Left ventricle myocardium inferior (tissue), 1 donor: ENCODE measurements at places on chromosomes 7 and 10. TPM values are rescaled to one million over a fixed set of nuclear protein-coding genes. Genes with fewer than 3 reads are reported as not detected.
A peak's percentile ranks its signal among the peaks of the same experiment; 100 is the strongest.

GIMAP6 gene
- total RNA-seq: 24.3 TPM

NUDT13 gene
- 5.6 TPM for total RNA-seq

LIPF gene
- total RNA-seq: not detected

ALOX5 gene
- total RNA-seq: 3.2 TPM

ATG9B gene
- total RNA-seq: not detected

DNA sequence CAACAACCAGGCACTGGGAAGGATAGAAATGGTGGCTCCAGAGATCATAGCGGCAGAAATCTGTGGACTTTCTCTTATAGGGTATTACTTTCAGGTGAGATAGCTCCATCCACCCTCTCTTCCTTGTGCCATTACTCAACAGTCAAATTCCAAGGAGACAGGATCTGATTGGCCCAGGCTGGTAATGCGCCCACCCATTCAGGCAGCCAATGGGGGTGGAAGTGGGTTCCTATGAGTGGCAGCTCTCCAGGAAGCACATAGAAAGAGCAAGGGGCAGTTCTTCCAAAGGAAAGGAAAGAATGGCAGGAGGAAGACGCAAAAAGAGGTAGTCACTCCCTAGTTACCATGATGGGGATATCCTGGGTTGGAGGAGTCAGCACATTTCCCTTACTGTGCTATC lies 94.4 kb downstream of the STRA8 start:
- DNase-seq: no peak

- no peak for DNase-seq
These were observed 45.0 kb downstream of the VOPP1 start for GRCh38 chr7:55527307-55527706.

DNA sequence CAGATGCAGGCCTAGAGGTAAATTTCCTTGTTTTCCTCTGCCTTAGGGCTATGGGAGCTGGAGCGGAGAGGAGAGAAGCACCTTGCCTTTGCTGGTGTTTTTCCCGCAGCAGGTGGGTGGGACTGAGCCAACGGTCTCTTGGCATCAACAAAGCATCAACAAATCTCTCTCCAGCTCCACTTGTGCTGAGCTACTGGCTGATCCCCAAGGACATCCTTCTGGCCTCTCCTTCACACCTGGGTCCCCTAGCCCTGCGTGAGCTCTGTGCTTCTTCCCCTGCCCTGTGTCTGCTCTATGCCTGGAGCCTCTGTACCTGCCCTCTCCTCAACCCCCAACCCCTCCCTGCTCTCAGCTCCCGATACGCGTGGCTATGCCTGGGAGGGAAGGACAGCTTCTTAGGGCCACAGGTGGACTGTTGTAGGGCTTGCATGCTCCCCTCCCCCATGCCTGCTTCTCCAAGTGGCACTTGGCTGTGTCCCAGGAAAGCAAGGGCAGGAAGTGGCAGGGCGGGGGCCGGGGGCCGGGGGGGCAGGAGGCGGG lies 3.2 kb upstream of the CLDN4 start:
- no peak for DNase-seq

DNA sequence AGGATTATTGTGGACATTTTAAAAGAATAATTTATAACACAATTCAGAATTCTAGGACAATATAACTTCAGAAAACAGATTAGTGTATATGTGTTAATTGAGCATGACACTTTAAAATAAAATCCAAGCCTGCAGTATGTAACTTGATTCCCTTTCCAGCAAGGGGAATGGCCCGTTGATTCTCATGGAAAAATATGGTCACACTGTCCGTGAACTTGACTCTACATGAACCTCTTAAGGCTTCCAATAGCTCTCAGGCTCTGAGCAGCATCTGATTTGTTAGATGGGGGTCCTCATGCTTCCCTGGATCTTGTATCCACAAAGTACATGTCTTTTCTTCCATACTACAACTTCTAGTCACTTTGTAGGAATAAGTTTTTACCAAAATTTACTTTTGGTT lies 85.5 kb upstream of the AKR1E2 start:
- no peak for DNase-seq

- no peak for DNase-seq
These were observed 134.3 kb downstream of the KAT6B start for GRCh38 chr10:74960670-74961069.

DNA sequence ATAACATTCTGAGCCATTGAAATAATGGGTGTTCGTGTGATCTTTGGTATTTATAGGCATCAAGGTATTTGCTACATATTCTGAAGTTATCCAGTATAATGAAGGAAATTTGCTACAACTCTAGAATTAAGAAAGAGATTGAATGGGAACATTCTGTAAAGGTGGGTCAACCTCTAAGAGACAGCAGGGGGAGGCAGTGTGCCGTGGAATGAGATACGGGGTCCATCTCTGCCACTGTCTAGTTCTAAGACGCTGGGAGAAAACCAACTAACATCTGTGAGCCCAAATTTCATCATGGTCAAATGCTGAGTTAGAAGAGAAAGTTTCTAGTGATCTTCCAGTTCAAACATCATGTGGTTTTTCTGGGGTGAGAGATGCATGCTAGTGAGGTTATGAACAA lies 368.9 kb downstream of the SORCS1 start:
- peak; percentile 24 for DNase-seq

GRCh38 chr10:78906734-78907390 lies 161.9 kb upstream of the ZMIZ1 start:
- DNase-seq: no peak

GRCh38 chr7:39949971-39950472 lies at the start of gene CDK13:
Gene CDK13, plus strand, starts transcription at chr7:39950256. Its CDS starts 386 bp downstream, at chr7:39950642.
- peak; percentile 76 for DNase-seq

GRCh38 chr7:102967798-102968197 lies 55.0 kb downstream of the LRRC17 start:
- DNase-seq: no peak

GRCh38 chr7:16940776-16941175 lies 59.0 kb upstream of the AGR3 start:
- no peak for DNase-seq

- DNase-seq: no peak
These were observed 38.0 kb upstream of the GNA12 start for GRCh38 chr7:2882111-2882510.

DNA sequence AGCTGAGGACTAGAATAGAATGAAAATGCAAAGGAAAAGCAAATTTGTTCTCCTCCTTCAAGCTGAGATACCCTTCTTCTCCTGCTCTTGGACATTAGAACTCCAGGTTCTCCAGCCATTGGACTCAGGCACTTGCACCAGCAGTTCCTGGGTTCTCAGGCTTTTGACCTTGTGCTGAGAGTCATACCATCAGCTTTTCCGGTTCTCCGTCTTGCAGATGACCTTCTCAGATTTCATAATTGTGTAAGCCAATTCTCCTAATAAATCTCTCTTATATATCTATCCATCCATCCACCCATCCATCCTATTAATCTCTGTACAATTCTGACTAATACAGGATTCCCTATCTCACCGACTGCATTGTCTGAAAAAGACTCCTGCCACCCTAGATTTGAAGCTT lies 108.3 kb downstream of the AHR start:
- no peak for DNase-seq

DNA sequence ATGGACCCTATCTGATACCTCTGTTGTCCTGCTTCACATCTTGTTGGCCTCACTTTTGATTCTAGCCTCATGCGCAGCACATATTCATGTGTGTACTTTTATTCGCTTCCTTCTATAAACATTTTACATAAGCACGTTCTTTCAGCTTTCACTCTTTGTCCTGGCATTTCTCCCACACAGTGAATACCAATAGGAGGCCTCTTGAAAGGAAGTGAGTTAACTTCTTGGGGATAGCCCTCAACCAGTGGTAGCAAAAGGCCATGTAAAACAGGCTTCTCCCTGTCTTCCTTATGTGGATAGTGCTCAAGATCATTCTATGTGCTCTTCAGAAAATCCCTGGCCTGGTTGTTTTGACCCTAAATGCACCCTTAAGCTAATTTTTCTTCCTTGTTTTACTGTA lies 633.9 kb upstream of the MBL2 start:
- DNase-seq: no peak

DNA sequence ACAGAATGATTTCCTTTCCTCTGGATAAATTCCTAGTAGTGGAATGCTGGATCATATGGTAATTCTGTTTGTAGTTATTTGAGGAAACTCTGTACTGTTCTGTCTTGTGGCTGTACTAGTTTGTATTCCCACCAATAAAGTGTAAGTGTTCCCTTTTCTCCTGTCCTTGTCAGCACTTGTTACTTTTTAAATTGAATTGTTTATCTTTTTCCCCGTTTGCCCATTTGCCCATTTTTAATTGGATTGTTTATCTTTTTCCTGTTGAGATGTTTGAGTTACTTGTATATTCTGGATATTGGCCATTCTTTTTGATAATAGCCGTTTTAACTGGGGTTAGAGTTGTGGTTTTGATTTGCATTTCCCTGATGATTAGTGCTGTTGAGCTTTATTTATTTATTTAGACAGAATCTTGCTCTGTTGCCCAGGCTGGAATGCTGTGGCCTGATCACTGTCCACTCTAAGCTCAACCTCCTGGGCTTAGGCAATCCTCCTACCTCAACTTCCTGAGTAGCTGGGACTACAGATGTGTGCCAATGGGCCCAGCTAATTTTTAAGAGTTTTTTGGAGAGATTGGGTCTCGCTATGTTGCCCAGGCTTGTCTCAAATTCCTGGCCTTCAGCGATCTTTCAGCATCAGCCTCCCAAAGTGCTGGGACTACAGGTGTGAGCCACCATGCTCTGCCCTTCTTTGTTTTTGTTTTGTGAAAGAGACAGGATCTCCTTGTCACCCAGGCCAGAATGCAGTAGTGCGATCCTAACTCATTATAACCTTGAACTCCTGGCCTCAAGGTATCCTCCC lies 23.0 kb downstream of the BMPR1A start:
- no peak for DNase-seq

- no peak for DNase-seq
These were observed 107.2 kb upstream of the TCF7L2 start for GRCh38 chr10:112842832-112843360.

DNA sequence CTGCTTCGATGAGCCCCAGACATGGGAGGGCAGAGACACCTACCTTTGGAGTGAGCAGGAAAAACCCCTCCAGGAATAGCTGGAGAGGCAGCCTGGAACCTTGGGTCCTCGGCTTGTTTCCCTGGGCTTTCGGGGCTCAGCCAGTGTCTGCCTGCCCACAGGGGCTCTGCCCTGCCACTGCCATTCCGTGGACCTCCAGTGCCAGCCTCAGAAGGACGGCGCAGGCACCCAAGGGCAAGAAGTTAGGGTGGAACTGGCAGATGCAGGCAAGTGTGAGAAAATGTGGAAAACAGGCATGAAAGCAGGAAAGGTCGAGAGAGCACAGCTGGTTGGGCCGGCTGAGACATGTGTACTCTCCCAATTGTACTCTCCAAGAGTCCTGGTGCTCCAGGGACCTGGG lies 281.5 kb downstream of the GRID1 start:
- no peak for DNase-seq

DNA sequence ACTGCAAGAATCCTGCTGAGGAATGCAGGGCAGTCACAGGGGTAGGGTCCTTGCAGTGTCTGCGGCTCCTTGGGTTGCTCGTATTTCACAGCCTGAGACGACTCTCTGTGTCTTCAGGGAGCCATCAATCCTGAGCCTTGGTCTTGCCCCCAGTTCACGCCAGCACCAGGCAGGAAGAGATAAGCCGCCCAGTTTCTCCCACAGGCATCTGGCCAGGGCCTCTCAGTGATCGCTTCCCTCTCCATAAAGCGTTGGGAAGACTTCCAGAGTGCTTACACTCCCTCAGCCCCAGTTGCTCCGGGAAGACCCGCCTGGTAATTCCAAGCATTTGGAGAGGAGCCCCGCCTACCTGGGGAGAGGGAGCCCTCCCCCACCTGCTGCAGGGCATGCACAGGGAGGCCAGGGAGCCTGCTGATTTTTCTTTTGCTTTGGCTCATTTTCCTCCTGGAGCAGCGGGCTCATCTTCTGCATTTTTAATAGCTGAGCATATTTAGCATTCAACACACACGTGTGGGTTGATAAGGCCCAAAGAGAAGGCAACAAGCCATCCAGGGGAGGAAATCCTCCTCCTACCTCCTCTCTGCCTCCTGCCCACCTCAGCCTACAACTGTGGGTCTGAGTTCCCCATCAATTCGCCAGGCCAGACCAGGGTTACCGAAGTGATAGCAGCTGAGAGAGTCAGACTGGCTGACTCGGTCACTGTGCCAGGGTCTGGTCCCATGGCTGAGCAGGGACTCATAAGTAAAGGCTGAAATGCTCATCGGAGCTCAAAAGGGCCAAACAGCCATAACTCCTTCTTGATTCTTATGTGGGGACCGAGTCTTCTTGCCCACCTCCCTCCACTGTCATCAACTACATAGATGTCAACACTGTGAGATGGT lies 74.4 kb upstream of the EFCAB10 start:
- no peak for DNase-seq

DNA sequence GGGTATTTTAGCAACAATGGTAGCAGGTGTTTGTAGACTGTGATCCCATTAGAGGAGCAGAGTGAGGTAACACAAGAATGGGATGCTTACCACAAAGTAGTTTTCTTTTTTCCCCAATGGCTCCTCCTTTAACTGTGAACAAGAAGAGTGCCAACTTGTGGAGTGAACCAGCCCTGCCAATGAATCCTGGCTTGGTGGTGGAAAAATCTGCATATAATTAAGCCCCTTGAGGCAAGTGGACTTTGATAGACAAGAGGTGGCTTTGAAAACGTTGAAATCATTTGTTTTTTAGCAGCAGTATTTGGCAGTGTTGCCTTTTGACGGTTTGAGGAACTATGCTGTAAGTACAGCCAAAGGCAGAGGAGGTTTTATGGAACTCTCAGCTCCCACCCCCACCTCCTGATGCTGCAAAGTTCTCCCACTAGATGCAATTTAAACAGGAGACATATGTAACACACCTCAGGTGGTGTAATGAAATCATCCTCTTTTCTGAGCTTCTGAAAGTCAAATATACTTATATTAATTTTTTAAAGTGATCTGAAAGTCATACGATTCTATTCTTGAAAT lies 295.6 kb downstream of the DPP6 start:
- no peak for DNase-seq

DNA sequence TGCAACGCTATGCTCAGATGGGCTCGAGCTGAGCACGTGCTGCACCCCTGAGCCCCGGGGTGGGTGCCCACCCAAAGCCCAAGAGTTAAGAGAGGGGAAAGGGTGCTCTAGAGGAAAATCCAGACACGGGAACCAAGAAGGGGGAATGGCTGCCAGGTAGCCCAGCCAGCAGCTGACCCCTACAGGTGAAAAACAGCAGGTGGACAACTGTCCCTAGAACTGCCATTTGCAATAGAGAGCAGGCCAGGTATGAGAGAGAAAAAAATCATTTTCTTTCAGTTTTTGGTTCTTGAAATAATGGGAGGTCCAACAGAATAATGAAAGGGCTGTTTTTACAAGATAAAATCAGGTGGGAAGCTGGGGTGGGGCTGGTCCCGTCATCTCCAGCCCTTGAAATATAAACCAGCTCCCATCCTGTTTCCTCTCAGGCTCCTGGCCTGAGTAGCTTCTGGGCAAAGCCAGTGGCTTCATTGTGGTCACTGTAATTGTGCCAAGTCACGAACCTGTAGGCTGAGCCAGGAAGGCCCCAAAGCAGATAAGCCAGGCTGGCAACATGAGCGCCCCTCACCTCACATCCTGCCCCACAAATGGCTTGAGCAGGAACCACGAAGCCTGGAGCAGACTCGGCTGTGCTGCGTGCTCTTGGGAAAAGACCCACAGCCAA lies 257.8 kb downstream of the SNX10 start:
- DNase-seq: no peak
